Amniotic epithelial cell (primary cell): ENCODE measurements at places on chromosomes 1 and 21.

DNA sequence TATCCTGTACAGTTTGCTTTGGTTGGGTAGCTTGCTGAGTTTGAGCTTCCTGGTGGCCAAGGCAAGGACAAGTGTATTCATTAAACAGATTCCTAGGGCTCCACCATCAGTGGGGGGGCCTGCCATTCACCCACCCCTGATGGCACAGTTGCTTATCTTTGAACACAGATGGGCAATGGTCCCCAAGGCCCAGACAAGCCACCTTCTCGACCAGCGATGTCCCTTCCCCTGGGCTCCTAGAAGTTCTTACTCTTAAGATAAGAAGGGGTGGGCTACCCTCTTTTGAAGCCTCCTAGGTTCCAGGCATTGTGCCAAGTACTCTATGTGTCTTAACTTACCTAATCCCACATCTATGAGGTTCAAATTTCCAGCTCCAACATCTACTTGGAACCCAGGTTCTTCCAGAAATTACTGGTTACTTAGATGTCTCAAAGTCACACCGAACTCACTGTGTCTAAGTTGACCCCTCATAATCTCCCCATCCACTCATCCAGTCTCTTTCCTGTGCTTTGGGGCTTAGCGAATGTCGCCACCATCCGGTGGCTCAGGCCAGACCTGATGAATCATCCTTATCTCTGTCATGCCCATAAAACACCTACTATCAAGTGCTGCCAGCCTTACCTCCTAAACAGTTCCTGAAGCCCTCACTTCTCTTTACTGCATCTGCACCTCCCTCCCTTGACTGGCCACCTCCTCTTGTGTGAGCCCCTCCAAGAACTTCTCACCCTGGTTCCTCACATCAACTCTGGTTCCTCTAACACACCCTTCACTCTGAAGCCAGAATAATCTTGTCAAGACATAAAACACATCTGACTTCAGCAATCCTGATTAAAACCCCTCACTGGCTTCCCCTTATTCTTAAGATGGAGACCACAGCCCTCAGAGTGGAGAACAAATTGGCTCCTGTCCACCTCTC is 50.1 kb downstream of the KLHDC7A start:
- DNase-seq, result no peak

- no peak for DNase-seq
Measured at GRCh38 chr1:56644064-56644918, 823 bp upstream of the PRKAA2 start.

GRCh38 chr1:204149635-204150565 is 1.9 kb downstream of the ETNK2 start:
- DNase-seq, result no peak

DNA sequence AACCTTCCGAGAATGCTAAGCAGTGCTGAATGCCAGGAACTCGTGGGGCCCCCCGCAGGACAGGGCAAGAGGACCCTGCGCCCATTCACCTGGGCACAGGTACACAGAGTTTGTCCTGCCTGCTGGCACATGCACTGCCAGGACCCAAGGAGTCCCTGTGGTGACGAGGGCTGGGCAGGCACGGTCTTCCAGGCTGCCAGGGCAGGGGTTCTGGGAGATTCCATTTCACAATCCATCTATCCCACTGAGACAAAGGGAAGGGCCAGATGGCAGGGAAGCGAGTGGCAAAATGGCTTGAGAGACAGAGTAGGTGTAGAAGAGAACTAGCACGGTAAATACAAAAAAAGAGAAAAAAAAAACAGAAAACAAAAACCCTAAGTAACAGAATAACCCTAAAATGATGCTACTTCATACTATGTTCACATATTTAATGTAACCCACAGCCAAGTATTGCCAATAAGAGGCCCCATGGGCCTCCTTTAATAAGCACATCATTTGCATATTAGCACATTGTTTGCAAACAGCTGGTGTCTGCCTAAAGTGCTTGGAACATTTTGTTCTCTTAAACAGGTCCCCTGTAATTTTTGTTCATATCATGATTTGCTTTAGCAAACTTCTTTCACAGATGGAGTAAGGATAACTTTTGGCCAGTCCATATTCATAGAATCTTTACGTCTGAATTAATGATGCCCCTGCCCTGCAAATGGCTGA is 83.8 kb downstream of the STUM start:
- no peak for DNase-seq

DNA sequence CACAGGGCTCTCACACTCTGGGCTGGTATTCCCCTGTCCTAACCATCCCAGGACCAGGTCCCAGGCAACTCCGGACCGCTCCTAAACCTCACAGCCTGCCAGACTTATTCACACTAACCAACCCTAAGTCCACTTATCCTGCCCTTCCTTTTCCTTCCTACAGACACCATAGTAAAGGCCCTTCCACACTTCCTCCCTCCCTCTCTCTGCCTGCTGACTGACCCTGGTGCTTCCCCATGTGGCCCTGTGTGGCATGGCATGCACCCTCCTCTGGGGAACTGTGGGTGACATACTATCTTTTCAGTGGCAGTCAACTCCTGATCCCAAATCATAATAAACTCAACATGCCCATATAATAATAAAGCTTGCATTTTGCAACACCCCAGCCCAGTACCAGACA is 155.1 kb upstream of the DNAH14 start:
- DNase-seq, result no peak

DNA sequence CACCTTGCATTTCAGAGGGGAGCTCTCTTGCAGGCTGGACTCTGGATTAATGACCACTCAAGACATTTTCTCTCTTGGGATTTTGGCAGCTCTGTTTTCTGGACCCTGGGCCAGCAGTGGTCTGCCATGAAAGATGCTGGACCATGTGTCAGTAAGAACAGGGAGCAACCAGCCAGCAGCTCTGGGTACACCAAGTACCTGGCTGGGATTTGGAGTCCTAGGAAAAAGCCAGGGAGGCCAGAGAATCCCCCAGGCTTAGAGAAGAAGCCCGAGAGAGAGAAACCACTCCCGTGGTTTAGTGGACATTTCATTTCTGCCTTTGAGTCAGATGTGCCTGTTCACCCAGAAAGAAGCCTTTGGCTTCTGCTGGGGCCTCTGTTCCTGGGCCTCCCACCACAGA is 2.5 kb downstream of the NFASC start:
- no peak for DNase-seq

- DNase-seq, result peak; percentile 84
Measured at GRCh38 chr1:109993885-109994284, 9.3 kb downstream of the AHCYL1 start.

DNA sequence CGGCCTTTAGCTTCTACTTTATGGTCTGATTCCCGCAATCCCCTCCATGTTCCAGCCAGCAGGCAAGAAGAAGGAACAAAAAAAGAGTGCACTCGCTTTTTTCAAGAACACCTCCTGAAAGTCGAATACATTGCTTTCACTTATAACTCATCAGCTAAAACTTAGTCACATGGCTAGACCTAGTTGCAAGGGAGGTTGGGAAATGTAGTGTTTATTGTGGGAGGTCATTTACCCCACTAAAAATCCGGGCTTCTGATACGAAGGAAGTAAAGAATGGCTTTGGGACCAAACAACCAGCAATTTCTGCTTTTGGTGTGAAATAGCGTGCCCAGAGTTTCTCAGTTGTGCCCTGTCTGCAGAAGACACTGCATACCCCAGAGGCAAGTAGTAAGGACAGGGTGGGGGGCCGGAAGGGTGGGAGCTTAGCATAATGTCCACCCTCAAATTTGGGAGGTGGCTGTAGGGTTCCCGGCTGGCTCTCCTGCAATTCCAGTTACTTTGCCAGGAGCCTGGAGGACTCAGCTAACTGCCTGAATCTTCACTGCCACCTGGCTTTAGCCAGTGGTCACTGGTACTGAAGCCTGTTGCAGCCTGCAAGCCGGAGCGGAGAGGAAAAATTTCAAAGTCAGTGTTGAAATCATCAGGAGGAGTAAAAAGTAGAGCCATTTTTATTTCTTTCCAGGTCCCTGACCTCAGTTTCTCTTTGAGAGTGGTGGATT is 57.7 kb upstream of the F3 start:
- DNase-seq, result peak; percentile 69

DNA sequence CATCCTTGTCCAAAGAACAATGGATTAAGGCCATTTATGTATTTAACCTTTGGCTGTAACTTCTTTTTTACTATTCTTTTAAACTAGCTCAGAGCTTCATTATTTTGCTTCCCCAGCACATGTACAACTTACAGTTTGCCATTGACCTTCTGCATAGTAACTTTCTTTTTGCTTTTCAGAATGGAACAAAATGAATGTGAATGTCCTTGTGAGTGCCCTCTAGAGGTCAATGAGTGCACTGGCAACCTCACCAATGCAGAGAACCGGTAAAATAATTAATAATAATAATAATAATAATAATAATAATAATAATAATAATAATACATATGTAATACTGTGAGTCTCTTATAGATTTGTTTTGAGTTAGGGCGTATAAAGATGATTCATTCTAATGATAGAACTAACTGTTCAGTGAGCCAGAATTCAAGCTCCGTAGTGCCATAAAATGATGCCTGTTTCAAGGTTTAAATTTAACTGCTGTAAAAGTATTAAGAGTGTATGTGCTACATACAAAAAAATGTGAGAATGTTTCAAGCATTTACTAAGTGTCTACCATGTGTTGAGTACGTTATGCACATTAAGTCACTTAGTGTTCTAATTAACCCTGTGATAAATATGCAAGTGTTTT is 69.0 kb upstream of the RAVER2 start:
- peak; percentile 21 for DNase-seq

- no peak for DNase-seq
Measured at GRCh38 chr1:207822124-207822601, 70.3 kb downstream of the CD46 start.

- DNase-seq, result no peak
Measured at GRCh38 chr1:11365744-11366387, 92.9 kb downstream of the UBIAD1 start.

DNA sequence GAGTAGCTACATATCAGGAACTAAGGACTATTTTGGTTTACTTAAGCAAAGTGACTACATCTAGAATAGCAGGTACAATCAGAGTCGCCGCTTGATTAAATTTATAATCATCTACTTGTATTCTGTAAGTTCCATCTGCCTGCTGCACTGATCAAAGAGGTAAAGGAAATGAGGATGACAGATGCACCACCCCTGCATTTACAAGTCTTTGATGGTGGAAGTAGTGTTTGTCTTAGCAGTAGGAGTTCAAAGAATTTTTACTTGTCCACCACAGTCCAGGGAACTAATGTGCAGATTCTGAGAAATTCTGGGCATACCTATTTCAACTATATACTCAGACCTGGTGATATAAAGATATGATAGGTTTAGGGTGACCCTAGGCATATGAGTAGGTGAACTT is 184.1 kb upstream of the IVNS1ABP start:
- DNase-seq, result no peak

DNA sequence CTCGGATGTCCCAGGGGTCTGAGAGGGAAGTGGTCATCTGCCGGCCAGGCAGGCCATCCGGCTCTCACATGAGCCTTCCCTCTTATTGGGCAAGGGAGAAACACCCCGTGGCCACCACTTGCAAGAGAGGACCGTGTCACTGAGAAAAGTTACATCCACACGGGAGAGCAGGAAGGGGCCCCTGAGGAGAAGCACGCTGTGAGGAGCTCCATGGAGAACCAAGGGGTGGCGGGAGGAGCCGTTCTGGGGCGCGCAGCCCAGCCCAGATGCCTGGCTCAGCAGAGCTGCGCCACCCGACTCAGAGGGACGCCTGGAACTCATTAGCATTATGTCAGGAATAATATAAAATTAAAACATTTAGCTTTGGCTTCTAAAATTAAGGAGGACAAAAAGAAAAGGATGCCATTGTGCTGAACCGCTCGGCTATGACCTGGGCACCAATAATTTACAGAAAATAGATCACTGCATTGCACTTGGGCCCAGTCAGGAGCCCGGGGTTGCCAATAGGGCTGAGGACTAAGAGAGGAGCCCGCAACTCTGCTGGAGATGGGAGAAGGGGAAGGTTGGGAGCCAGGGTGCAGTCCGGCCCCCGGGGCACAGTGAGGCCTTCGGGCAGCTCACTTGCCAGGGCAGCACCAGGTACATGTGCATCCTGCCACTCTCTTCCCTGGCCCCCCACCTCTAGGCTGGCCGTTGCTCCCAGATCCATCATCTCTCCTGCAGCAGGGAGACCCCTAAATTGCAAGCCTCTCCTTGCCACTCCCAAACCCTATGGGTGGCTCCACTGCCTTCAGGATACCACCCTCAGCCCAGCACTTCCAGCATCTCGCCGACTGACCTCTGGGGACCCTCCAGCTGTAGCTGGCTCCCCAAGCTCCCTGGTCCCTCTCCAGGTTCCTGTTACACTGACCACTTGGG is 84.8 kb downstream of the DMRTB1 start:
- DNase-seq, result no peak
